ENCODE measurements at places on chromosomes 7 and 10.

DNA sequence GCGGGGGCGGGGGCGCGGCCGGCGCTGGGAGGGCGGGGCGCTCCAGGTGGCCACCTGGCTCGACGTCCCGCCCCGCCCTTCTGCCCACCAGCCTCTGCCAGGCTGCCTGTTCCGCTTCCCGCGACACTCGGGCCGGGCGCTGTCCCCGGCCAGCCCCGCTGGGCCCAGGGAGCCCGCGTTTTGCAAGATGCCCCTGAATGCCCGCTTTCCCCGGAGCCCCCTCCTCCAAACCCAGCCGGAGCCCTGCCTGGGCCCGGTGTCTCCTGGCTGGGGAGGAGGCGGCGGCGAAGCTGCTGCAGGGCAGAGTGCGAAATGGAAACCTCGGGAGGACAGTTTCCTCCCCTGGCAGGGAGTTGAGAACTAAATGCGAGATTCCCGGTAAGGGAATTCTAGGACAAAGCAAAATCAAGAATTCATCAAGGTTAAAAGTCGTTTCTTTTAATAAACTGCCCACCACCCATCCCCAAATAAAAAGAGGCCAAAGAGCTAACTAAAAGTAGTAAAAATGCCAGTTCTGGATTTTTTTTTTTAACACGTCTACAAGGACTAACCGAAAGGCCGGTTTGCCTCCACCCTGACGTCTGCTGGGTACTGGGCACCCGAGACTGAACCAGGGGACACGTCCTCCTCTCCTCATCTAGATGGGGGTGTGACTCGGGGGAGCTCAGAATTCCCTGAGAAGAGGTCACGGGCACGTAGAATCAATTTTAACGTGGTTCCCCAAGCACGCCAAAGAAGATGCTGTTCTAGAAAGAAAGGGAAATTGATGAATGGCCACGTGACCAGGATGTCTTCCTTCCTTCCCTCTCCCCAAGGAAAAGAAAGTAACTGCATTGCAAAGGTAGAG lies 200.4 kb upstream of the NFE2L3 start:
- H3K27ac ChIP-seq, result no peak overlapping the region
- peaks cover 38% of the 10 kb centered on the region for H3K27me3 ChIP-seq
- no peaks in the 10 kb centered on the region for H3K4me1 ChIP-seq
- H3K36me3 ChIP-seq, result no peaks in the 10 kb centered on the region
- DNase-seq, result no peak

DNA sequence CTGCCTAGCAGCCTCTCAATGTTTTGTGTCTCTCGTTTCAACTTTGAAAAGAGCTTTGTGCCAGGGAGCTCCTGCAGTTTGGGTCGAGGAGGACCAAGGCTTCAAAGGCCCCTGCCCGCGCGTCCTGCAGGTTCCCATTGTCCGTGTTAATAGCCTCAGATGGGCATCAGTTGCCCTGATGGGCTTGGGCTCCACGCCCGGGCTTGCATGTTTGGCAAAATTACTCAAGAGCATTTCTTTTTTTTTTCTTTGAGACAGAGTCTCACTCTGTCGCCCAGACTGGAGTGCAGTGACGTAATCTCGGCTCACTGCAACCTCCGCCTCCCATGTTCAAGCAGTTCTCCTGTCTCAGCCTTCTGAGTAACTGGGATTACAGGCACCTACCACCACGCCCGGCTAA lies 636.6 kb downstream of the SDK1 start:
- no peak overlapping the region for H3K27ac ChIP-seq
- H3K27me3 ChIP-seq, result no peaks in the 10 kb centered on the region
- DNase-seq, result no peak
- no peaks in the 10 kb centered on the region for H3K4me1 ChIP-seq
- H3K4me3 ChIP-seq, result no peak overlapping the region
- no peaks in the 10 kb centered on the region for H3K36me3 ChIP-seq

- no peak for DNase-seq
- no peaks in the 10 kb centered on the region for H3K27me3 ChIP-seq
- no peak overlapping the region for H3K4me3 ChIP-seq
- H3K27ac ChIP-seq, result no peak overlapping the region
- no peaks in the 10 kb centered on the region for H3K36me3 ChIP-seq
These were observed 249.1 kb upstream of the PITRM1 start for GRCh38 chr10:3421537-3422257.

DNA sequence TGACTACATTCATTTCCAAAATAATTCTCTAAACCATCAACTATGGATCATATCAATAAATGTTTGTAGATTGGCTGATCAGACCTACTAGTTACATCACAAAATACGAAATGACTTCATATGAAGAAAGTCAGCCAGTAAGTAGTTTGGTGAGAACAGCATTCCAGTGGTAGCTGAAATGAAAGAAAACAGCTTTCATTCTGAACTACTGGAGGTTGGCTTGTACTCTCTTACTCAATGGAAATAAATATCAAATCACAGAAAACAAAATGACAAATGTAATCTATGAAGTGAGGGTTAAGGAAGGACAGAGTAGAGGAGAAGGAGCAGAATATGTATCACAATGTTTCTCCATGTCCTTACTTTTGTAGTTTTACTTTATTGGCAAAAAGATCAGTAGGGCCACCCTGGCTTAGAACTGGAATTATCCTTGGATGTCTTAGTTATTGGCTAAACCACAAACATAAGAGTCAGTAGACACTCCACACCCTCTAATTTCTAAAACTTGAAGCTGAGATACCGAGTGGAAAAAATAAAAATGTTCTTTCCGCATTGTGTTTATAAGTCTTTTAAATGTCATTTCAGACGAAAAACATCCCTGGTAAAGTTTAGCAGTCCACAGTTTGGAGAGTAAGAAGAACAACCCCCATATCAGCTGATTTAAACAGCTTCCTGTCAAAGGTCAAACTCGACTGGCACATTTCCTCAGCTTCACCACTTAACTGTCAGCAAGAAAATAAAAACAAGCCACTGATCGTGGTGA lies 74.0 kb upstream of the DGKI start:
- H3K36me3 ChIP-seq, result peaks cover 12% of the 10 kb centered on the region
- no peaks in the 10 kb centered on the region for H3K27me3 ChIP-seq
- peaks cover 12% of the 10 kb centered on the region for H3K4me1 ChIP-seq

DNA sequence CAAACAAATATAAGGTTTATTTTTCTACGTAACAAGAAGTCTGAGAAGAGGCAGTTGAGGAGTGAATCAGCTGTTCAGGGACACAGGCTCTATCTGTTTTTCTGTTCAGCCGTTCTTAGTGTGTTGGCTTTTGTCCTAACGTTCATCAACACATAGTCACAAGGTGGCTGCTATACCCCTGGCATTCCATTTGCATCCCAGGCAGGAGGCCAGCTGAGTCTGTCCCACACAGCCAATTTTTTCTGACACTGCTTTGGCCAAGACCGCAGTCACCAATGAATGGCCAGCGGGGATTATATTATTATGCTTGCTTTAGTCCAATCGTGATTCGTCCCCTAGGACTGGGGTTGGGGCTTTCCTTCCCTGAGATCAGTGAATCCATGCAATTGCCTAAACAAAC lies 143.4 kb upstream of the CHST15 start:
- DNase-seq, result no peak
- no peaks in the 10 kb centered on the region for H3K36me3 ChIP-seq
- no peak overlapping the region for H3K27ac ChIP-seq
- H3K4me3 ChIP-seq, result no peak overlapping the region
- H3K4me1 ChIP-seq, result no peaks in the 10 kb centered on the region

DNA sequence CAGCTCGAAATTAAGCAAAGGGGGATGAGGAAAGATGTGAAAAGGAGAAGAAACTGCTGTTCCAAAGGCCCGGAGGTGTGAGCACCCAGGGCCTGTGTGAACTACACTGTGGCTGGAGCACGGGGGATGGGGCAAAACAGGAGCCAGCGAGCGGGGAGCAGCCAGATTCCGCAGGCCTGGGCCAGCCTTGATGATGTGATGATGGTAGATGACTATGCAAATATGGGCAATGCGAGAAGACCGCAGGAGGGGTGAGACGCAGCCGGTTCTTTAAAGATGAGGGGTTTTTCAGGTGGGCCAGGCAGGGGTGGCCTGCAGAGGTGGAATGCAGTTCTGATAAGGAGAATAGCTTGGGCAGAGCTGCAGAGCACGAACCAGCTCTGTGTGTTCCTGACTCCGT lies 61.5 kb downstream of the LANCL2 start:
- H3K27ac ChIP-seq, result no peak overlapping the region
- peaks cover 7% of the 10 kb centered on the region for H3K36me3 ChIP-seq
- H3K4me1 ChIP-seq, result peaks cover 18% of the 10 kb centered on the region
- no peak for DNase-seq
- H3K4me3 ChIP-seq, result no peak overlapping the region

- no peak for DNase-seq
- H3K4me1 ChIP-seq, result no peaks in the 10 kb centered on the region
- no peaks in the 10 kb centered on the region for H3K36me3 ChIP-seq
- H3K4me3 ChIP-seq, result no peak overlapping the region
- H3K27ac ChIP-seq, result no peak overlapping the region
These were observed 1249.1 kb downstream of the TYW1 start for GRCh38 chr7:68245688-68246087.

DNA sequence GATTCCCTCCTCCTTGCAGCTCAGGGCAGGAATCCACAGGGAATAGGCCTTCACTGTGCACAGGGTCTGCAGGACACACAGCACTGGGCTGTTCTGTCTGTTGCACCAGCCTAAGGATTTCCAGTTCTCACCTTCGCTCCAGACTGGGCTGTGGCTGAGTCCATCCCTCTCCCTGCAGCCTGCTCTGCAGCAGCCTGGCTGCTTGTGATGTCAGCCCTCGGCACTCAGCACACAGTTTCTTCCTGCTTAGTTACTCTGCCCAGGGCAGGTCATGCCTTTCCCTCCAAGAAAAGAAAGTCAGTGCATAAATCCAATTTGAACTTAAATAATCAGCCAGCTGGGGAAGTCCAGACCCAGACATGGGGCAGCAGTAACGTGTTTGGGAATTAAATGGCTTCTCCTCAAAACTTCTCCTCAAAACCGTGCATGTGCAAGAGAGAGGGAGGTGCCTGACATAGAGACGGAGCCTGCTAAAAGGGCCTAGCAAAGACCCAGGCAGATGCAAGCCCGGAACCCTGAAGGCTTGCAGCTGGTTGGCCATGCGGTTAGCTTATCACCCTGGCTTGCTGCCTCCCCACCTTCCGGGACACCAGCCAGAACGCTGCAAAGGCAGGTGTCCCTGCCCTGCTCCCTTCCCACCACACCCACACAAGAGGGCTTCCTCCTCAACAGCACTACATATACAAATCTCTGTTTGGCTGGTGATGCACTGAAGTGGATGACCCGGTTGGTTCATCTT lies 10.9 kb upstream of the GDF2 start:
- no peak for DNase-seq
- peaks cover 22% of the 10 kb centered on the region for H3K27me3 ChIP-seq
- H3K4me1 ChIP-seq, result no peaks in the 10 kb centered on the region

- H3K27ac ChIP-seq, result no peak overlapping the region
- H3K27me3 ChIP-seq, result no peaks in the 10 kb centered on the region
- H3K4me3 ChIP-seq, result no peak overlapping the region
- DNase-seq, result no peak
- H3K36me3 ChIP-seq, result no peaks in the 10 kb centered on the region
These were observed 15.4 kb downstream of the NFE2L3 start for GRCh38 chr7:26167303-26167934.

DNA sequence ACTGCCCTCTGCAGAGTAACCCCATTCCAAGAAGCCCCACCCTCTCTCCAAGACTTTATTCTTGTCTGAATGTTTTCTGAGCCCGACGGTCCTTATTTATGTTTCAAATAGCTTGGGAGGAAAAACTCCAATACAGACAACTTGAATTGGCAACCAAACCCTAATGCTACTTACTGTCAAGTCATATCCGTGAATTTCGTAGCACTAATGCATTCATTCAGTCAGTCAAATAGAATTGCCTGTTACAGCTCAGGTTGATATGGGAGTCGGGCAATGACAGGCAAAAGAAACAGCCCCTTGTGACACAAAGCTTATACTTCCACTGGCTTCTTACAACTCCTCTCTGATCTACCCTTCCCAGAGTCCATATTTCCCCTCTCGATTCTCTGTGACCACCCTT lies 58.5 kb upstream of the LRGUK start:
- H3K27ac ChIP-seq, result no peak overlapping the region
- no peaks in the 10 kb centered on the region for H3K36me3 ChIP-seq
- H3K27me3 ChIP-seq, result no peaks in the 10 kb centered on the region
- no peak overlapping the region for H3K4me3 ChIP-seq

GRCh38 chr7:95102662-95103061 lies 195.3 kb downstream of the PPP1R9A start:
- no peaks in the 10 kb centered on the region for H3K4me1 ChIP-seq
- no peaks in the 10 kb centered on the region for H3K36me3 ChIP-seq
- no peaks in the 10 kb centered on the region for H3K27me3 ChIP-seq
- H3K27ac ChIP-seq, result no peak overlapping the region
- no peak for DNase-seq

DNA sequence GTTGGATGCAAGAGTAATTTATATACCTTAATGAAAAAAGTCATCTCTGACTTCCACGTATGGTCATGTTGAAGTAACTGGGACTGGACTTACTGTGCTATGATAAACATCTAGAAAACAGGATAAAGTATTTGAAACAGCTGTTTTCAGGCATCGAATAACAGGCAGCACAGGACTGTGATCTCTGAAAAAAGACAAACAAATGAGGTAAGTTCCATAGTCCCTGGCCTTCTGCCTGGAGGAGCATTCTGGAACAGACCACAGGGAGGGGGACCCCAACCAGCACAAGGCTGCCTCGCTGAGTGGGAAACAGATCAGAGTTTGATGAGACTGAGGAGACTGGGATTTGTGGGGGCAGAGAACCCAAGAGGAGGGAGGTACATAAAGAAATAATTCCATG lies 89.1 kb upstream of the HABP2 start:
- no peaks in the 10 kb centered on the region for H3K4me1 ChIP-seq
- no peaks in the 10 kb centered on the region for H3K27me3 ChIP-seq
- no peak overlapping the region for H3K4me3 ChIP-seq
- no peak overlapping the region for H3K27ac ChIP-seq

GRCh38 chr10:71802235-71802634 lies 28.9 kb upstream of the VSIR start:
- DNase-seq, result no peak
- no peaks in the 10 kb centered on the region for H3K4me1 ChIP-seq
- no peaks in the 10 kb centered on the region for H3K36me3 ChIP-seq

- no peak for DNase-seq
- H3K27me3 ChIP-seq, result peaks cover 3% of the 10 kb centered on the region
- H3K27ac ChIP-seq, result no peak overlapping the region
These were observed 54.2 kb downstream of the TRIL start for GRCh38 chr7:28903730-28904577.

Measured in IMR-90 (cell line).